Chondrocyte (in vitro differentiated cells): ENCODE measurements at places on chromosomes 1 and 21. TPM values are rescaled to one million over a fixed set of nuclear protein-coding genes. Genes with fewer than 3 reads are reported as not detected.

The HSPB7 gene
- total RNA-seq, result 61.2 to 160 TPM (median 160 TPM) in 3 replicates

The CD34 gene
- 0.12 to 0.15 TPM (median 0.13 TPM) in 3 replicates for total RNA-seq

The RHBDL2 gene
- not detected in 3 replicates for total RNA-seq

The BARHL2 gene
- not detected in 3 replicates for total RNA-seq

The GBP6 gene
- total RNA-seq, result not detected in 3 replicates

The TTC39A gene
- 1.4 to 4.0 TPM (median 2.3 TPM) in 3 replicates for total RNA-seq

The KRTAP6-3 gene
- total RNA-seq, result not detected in 3 replicates

The KCND3 gene
- total RNA-seq, result 0.77 to 3.6 TPM (median 0.99 TPM) in 3 replicates

The TMEM9 gene
- 56.9 to 57.3 TPM (median 57.2 TPM) in 3 replicates for total RNA-seq

The OR2T5 gene
- not detected in 3 replicates for total RNA-seq

The RGS8 gene
- 0.17 TPM in 1 of 3 replicates, not detected in the others for total RNA-seq

The LTN1 gene
- 19.8 to 26.1 TPM (median 22.0 TPM) in 3 replicates for total RNA-seq

The METTL25B gene
- total RNA-seq, result 11.4 to 17.1 TPM (median 14.1 TPM) in 3 replicates

The FAM72D gene
- 0.44 to 0.45 TPM in 2 of 3 replicates, not detected in the other for total RNA-seq

The FAM163A gene
- total RNA-seq, result not detected in 3 replicates

GRCh38 chr1:232112076-232112475, 485.5 kb downstream of the DISC1 start:
- DNase-seq, result no peak

GRCh38 chr1:84253891-84254290, 47.6 kb upstream of the SAMD13 start:
- no peak for DNase-seq

GRCh38 chr1:60751306-60751705, 331.1 kb upstream of the NFIA start:
- DNase-seq, result no peak

DNA sequence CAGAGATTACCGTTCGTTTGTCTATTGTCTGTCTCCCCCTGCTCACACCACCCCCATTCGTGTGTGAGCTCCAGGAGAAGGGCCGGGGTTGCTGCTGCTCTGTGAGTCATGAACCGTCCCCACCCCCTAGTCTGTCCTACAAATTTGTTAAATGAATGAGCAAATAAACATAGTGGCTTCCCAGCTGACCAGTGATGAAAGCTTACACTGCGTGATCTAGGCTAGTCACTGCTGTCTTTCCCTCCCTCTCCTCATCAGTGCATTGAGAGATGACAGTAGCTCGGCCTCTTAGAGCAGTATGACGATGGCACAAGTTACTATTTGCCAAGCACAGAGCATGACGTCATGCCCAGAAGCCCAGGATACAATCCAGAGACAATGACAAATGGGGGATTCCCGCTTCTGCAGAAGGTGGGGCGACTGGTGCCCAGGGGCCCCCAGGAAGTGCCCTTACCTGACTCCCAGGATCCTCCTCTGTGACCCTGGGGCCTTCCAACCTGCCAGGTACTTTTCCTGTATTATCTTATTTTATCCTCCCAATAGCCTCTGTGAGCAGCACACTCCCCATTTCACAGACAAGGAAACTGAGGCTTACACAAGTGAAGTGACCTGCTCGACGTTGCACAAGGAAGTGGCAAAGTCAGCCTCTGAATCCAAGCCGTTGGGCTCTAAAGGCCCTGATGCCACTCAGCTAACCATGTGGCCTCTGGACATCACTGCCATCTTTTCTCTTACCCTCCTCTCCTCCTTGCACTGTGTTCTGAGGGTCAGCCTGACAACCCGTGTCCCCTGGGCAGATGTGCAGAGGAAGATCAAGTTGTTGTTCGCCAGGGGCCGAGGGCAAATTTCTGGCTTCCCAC, 8.6 kb upstream of the EPHA2 start:
- DNase-seq, result no peak

- DNase-seq, result no peak
These were observed 10.0 kb upstream of the OVAAL start for GRCh38 chr1:180548686-180549317.

- DNase-seq, result no peak
These were observed 599.4 kb downstream of the LTN1 start for GRCh38 chr21:28393279-28393678.

- DNase-seq, result no peak
These were observed 896 bp upstream of the PLA2G2A start for GRCh38 chr1:19980314-19980713.

DNA sequence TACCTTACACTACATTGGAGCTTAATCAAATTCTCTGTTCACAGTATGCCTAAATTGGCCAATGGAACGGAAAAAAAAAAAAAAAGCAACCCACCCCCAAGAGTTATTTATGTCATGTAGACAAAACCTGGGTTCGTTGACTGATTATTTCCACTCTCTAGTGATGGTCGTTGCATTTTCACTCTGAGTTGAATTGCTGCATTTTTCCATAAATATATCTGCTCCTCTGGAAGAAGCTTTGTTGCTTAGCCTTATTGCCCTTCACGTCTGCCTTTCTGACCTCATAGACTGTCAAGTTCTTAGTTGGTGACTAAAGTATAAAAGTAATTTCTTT, 90.2 kb upstream of the RUNX1 start:
- DNase-seq, result no peak

DNA sequence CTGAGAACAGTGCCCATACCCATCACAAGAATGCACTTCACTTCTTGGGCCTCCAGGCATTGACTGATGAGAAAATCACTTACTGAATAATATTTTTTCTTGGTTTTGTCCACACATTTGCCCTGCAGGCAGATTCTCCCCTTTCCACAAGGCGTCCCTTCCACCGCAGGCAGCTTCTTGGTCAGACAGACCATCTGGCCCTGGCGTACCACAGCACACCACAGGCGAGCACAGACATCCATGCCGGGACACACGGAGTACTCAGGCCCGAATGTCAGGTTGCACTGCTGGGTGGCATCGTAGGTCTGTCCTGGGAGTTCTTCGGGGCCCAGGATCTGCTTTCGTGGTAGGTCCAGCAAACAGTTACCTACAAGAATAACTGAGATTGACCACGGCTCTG, 32.5 kb downstream of the ADAMTS5 start:
- DNase-seq, result peak; percentile 71

GRCh38 chr1:41408691-41409090, 47.5 kb downstream of the FOXO6 start:
- DNase-seq, result no peak

DNA sequence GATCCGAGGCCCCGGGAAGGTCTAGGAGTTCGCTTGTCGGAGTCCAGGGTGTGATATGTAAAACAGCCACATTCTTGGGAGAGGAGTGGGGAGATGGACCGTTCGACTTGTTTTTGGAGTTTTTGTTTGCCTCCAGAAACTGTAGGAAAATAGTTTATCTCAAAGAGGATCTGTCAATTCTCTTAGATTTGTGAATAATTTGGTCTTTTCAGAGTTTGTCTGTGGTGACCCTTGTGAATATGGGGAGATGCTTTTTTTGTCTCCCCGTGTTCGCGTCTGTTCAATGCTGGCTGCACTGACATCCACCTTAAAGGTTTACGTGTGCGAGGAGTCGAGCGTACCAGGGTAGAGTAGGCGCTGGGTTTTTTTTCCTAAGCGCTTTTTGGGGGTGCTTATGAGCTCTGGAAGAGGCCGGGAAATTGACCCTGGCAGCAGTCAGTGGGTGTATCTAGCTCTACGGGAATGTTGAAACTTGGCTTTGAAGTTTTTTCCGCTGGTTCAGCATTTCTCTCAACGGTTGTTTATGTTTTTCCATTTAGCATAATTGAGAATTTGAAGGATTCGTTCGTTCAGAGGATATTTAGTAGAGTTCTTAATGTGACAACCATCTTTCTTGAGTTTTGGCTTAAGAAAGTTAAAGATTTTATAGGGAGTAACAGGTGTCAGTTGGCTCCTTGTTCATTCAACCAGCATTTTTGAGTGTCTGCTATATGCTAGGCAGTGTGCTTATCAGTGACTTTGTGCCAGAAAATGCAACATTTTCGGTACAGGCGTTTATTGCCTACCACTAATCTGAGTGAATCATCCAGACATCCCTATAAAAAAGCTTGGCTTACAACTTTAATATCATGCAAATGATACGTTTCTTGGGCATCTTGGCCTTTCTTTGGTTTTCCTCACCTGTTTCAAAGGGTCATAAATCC, 1.2 kb downstream of the SZRD1 start:
- DNase-seq, result no peak

DNA sequence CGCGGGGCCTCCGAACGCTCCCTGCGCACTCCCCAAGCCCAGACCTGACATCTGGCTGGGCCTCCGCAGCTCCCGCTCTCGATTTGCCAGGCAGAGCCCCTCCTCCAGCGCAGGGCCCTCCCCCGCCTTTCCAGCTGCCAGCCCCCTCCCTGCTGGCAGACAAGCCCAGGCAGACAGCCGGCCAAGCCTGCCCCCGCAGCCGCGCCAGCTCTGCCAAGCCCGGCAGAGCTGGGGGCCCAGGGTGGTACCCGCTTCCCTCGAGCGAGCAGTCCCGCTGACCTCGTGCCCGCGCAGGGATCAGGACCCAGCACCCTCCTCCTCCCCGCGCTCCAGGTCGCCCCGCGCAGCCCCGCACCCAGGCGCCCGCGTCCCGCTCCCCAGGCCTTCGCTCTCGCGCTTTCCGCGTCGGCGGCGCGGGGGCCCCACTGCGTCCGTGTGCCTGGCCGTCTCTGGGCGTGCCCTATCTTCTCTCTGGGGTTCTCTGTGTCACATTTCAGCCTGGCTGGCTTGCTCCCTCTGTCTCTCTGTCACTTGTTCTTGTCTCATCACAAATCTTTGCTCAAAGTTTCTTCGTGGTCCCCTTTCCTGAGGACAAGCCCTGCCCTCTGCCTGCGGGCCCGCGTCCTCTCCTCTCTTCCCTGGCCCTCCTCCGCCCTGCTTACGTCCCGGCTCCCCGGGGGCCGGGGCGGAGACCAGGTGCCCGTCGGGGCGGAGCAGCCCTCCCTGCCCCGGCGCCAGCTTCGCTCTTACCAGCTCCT, 580 bp downstream of the INKA2 start:
- DNase-seq, result no peak

GRCh38 chr1:216731562-216731961, 8.3 kb upstream of the ESRRG start:
- no peak for DNase-seq

DNA sequence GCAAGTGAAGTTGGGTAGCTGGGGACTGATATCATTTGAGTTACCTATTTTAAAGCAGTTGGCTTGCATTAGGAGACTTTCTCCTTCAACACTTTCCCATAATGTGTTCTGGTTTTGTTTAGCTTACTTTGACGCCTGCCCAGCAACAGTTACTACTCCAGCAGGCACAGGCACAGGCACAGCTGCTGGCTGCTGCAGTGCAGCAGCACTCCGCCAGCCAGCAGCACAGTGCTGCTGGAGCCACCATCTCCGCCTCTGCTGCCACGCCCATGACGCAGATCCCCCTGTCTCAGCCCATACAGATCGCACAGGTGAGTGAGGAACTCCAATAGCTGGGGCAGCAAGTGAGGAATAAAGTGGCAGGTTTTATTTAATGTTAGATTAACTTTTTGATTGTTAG, 144.3 kb downstream of the CD247 start:
- no peak for DNase-seq

DNA sequence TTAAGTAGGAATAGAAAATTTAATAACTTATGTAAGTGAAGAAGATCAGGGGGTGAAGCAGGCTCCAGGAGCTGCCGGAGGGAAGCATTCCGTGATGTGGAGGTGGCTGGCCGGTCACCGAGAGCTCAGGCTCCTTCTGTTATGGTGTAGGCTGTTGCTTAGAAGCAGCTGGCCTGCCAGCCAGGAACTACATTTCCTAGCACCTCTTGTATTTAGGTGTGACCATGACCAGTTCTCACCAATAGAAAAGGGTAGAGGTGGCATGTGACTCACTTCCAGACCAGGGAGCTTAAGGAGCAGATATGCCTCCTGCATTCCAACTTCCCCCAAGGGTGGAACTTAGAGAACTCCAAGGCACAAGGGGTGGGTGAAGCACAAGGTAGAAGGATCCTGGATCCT, 120.7 kb downstream of the ACTL8 start:
- DNase-seq, result no peak

DNA sequence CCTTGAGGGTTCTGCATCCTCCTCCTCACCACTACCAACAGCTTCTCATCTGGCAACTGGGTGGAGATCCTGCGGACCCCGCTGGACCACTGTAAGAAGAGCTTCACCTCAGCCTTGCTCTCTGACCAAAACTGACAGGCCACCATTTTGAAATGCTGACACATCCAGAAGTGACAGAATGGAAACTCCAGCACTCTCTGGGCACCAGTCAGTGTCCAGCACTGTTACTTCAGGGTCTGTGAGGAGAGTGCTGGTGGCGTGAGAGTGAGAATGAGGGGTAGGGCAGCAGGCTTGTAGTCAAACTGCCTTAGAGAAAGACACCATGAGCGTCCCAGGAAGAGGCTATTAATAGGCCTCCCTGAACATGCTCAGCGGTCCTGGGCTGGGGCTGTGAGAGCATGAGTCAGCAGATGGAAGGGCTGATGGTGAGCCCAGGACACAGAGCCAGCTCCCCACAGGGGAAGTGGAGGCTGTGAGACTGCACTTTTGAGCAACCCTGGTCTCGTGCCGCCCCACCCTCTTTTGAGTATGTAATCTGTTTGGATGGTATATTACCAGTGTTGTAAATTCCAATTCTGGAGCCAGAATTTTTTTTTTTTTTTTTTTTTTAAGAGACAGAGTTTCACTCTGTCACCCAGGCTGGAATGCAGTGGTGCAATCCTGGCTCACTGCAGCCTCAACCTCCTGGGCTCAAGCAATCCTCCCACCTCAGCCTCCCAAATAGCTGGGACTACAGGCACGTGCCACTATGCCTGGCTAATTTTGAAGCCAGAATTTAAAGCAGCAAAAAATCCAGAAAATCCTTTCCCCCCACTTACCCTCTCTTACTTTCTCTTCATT, 34.4 kb upstream of the SLC30A1 start:
- DNase-seq, result no peak

- DNase-seq, result no peak
These were observed 77.9 kb downstream of the ADARB1 start for GRCh38 chr21:45152265-45152746.

DNA sequence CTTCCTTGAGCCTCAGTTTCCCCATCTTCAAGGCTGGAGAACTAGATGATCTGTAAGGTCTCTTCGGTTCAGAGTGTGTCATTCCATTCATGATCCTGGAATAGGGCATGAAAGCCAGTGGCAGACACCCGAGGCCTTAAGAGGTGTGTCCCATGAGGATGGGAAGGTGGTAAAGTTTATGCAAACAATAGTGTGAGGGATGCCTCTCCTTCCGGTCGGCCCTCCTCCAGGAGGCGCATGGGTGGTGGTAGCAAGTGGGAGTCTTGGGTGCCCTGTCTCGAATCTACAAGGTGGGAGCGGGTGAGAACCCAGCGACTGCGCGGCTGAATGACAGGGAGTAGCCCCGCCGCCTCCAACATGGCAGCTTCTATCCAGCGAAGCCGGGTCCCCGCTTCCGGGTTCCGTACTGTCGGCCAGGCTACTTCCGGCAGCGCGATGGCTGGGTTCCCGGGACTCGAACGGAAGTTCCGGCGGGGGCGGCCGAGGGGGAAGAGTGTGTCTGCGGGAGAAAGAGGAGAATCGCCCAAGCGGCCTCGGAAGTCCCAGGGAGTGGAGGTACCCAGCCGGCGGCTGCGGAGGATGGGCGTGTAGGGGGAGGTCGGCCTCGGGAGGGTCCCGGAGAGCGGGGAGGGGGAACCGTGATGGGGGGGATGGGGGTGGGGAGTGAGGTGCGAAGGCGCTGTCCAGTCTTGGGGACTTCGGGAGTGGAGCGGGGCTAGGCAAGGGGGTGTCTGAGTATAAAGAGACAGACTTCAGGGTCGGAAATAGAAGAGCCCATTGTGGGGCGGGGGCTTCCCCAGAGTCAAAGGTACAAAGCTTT, at the start of gene LYPLA2:
Gene LYPLA2 (plus strand): TSS at position 450 of the 820 bp plus-strand sequence. CDS start 1,538 bp downstream, outside the sequence.
- DNase-seq, result peak; percentile 98

- DNase-seq, result no peak
These were observed 14.8 kb downstream of the F5 start for GRCh38 chr1:169571450-169571849.

GRCh38 chr1:115233598-115233997, 104.5 kb downstream of the NGF start:
- DNase-seq, result no peak
